ENCODE measurements at places on chromosomes 6 and 20.

DNA sequence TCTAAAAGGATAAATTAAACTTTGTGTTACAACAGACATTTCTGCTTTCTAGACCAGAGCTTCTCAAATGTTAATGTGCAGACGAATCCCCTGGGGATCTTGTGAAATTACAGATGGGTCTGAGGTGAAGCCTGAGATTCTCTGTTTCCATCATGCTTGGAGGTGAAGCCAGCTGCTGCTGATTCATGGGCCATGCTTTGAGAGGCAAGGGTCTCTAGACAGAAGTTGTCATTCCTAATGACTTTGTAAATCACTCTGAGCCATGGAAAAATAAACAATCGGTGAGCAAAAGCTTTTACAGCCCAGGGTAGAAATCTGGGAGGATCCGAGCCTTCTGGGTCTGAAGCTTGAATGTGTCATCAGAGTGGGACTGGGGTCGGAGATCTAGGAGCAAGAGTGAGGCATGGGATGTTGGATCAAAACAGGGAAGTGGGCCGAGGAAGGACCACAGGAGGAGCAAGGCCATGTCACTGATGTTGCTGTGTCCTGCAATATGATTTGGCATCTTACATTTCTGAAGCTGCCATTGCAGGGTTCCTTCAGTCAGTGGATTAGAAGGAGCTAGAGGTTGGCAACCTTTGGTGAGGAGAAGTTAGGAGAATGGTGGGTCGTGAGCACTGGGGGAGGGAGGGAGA, 77.3 kb downstream of the TRMT11 start:
- no peak for DNase-seq

DNA sequence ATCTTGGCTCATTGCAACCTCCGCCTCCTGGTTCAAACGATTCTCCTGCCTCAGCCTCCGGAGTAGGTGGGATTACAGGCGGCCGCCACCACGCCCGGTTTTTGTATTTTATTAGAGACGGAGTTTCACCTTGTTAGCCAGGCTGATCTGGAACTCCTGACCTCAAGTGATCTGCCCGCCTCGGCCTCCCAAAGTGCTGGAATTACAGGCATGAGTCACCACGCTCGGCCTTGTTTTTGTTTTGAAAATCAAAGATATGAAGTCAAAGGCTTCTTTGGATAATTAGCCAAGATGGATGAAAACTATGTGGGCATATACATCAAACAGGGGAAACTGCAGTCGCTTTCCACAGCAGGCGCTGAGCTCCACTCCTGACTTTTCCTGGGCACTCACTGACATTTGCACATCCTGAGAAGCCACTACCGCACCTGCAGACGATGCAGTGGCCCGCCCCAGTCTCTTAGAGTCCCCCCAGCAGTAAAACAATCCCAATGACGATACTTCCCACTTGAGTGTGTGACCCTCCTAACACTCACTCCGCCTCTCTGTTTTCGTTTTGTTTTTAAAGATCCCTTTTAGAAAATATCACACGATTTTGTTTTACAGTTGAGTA, 44.1 kb downstream of the GJA1 start:
- no peak for DNase-seq

DNA sequence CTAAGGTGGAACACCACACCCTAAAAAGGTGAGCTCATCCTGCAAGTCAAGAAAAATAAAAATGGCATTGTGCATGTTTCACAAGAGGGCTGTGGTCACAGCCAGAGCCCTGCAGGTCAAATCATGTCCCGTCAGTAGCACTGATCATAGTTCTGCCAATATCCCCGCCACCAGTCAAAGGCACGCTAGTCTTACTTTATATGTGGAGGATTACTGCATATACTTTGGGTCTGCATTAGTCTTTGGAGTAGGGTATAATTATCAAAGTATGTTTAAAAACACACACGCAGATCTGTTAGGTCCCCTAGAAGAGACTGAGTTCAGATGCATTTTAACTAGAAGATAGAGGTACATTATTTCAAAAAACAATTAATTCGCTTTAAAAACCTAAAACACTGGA, 1.8 kb downstream of the PERP start:
- DNase-seq = no peak

- no peak for DNase-seq
Observed at GRCh38 chr6:134114918-134115714, 62.7 kb upstream of the SLC2A12 start.

DNA sequence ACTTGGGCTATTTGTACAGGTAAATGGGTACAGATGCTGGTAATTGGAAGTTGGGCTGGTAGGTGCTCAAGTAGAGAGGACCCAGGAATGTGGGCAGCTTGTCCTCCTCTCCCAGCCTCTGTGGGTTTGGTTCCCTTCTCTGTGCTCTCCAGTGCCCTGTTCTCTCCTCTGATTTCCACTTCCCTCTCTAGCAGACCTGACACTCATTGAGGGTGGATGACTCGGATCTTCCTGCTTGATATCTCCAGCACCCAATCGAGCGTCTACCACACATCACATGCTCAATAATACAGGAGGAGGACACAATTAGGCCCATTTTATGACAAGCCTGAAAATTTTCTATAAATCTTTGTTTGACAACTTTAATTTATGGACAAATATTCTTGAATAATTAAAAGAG, 23.7 kb downstream of the CST1 start:
- DNase-seq = no peak

DNA sequence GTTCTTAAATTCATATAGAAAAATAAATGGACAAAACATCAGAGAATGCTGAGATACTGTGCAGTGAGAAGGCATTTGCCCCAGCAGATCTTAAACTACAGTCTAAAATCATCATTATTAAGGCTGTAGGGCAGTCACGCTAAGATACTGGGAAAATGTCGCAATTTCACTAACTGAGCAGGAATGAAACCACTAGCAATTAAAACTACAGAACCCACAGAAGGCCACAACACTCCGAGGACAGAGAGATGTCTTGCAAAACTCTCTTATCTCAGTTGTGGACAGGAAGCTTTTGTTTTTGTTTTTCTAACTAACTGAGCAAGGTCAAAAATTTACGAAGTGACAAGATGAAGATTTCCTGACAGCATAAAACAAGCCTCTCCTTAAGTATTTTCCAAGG, 18.2 kb downstream of the GNAS-AS1 start:
- DNase-seq = no peak

- DNase-seq = no peak
Observed at GRCh38 chr6:93139408-93140081, 279.8 kb downstream of the EPHA7 start.

DNA sequence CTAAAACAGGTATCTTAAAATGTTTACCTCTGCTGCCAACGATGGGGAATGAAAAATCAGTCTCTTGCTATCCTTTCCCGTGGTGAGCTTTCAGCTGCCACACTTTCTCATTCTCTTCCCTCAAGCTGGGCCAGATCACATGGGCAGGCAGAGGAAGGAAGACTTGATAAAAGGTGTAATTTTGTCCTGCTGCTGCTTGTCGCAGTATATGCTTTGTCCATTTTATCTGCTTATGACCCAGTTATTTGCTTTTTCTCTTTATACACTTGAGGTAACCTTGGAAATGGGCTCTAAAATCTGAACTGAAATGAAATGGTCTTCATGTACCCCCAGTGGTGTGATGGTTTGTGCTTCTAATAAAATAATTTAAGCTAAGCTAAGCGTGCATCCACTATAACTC, 695.9 kb upstream of the FLRT3 start:
- no peak for DNase-seq

- no peak for DNase-seq
Observed at GRCh38 chr6:163288915-163289314, 125.6 kb upstream of the QKI start.

GRCh38 chr6:138569970-138570724, 70.9 kb upstream of the NHSL1 start:
- no peak for DNase-seq

DNA sequence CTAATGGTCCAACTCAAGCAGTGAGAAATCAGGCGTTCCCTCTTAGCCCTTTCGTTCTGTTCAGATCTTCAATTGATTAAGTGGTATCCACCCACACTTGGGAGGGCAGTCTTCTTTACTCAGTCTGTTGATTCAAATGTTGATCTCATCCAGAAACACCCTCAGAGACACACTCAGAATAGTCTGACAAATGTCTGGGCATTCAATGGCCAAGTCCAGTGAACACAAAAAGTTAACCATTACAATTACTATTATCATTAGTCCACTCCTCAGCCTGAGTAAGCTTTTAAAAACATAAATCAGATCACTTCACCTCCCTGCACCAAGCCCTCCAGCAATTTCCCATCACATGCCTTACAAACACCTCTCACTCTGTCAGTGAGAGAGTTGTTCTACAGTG, 423.2 kb downstream of the RFPL4B start:
- DNase-seq = no peak

DNA sequence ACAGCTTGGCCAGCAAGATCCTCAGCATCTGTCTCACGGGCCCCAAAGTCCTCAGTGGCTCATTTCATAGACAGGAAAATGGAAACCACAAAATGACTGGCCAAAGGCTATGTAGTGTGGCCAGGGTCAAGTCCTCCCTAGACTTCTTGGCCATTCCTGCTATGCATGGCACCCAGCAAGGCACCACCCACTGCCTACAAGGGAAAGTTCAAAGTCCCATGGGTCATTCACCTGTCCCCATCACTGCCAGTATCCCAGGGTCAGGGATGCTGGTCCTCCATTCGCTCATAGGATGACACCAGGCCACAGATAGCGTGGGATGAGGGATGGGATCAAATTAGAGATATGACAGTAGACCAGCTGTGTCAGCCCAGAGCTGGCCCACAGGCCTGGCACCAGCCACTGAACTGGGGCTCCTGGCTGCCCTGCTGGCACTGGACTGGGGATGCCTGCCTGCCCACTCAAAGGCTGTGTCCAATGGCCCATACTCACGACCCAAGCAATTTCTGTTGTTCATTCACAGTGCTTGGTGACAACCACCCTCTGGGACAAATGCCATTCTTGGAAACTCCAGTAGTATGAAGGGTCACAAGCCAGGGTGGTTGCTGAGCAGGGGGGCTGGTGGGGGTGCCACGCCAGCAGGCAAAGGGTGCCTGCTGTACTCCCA, 11.6 kb downstream of the ADISSP start:
- DNase-seq = no peak

GRCh38 chr6:170289951-170290295, 955 bp downstream of the DLL1 start:
- no peak for DNase-seq

- no peak for DNase-seq
Observed at GRCh38 chr20:41202426-41202825, 65.1 kb downstream of the PLCG1 start.

DNA sequence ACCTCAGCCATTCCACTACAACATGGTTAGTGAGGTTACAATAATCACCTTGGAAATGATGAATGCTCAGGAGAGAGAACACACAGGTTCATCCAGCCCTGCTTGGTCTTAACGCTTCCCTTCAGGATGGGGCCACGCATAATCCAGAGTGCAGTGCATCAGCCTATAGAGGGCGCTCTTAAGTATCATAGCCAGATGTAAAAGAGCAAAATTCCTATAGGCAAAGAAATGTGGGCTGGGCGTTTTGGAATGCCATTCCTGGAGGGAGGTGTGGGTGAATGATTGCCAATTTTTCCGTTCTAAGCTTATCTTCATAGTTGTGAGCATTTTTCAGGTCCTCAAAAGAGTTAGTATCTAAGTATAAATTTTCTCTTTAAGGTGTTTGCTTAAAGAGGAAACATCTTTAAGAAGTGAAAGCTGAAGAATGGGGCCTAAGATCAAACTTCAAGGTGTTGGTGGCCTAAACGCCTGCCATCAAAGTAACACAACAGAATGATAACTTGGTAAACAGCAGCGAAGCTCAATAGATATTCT, 1.8 kb downstream of the RIPOR2 start:
- no peak for DNase-seq

DNA sequence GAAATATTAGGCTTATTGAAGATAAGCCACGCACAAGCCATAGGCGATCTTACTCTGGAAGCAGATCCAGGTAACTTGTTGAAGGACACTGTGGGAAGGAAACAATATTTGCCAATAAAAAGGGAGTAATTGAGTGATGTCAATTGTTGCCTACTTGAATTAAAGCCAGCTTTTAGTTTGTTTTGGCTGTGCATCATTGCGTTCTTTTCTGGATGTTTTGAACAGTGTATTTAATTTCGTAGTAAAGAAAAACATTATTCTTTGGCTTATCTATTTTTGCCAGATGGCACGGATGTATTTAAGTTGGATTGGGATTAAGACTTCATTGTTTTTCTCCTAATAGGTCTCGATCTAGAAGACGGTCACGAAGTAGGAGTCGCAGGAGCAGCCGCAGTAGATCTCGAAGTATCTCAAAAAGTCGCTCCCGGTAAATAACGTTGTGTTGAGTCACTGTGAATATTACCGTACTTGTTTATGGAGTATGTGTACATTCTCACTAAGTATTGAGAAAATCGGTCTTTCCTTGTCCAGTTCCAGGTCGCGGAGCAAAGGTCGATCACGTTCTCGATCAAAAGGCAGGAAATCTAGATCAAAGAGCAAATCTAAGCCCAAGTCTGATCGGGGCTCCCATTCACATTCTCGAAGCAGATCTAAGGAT, 2.6 kb downstream of the SRSF6 start:
- DNase-seq = no peak

GRCh38 chr20:4779616-4780015, 57.9 kb downstream of the PRND start:
- DNase-seq = no peak

DNA sequence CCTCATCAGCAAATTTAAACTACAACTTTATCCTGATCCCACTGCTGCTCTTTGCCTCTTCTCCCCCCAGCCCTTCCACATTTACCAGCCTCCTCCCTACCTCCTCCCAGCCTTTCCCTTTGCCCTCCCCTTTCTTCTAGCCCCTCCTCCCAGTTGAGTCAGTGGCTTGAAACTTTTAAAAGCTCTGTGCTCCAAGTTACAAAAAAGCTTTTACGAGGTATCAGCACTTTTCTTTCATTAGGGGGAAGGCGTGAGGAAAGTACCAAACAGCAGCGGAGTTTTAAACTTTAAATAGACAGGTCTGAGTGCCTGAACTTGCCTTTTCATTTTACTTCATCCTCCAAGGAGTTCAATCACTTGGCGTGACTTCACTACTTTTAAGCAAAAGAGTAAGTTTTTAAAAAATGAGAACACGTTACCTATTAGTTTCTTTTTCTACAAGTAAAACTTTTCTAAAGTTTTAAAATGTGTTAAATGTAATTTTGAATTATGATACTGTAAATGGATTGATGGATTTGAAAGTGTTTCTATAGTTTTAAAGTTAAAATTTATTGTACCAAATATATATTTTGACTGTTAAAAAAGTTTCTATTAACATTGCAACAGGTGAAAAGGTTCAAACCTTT, at the start of gene GJA1:
Gene GJA1, plus strand, starts transcription at position 203 of the 626 bp plus-strand sequence. CDS start 11,202 bp downstream, outside the sequence.
- DNase-seq = peak; percentile 62

DNA sequence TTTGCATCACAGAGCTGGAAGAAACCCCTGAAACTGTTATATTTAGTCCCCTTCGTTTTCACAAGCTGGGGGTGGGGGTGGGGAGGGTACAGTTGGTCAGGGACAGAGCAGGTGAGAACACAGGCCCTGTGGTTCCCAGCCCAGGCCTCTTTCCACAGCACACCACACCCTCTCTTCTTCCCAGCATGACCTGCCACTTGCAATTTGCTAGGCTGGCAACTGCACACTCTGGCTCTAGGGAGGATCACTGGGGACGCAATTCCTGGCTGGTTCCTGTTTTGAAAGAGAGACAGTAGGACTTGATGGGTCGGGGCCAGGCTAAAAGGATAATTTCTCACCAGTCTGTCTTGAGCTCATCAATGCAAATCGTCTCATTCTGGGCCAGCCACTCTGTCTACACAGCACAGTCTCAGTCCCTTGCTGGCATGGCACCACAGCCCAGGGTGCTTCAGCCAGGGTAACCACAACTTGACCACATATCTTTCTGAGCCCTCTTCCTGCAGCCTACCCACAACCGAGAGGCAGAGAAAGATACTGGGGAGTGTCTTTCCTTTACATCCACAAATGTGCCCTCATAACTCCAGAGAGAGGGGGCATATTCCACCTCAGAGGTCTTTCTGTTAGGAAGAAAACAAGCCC, 41.7 kb upstream of the EMILIN3 start:
- DNase-seq = no peak

Data from putamen (tissue), 1 donor.